Activated T-helper 9 cell treated with anti-CD3 and anti-CD28 coated beads, Interleukin-2, amount 50 U/mL, for 16 hours (primary cell): ENCODE measurements at places on chromosomes 3 and 15.

DNA sequence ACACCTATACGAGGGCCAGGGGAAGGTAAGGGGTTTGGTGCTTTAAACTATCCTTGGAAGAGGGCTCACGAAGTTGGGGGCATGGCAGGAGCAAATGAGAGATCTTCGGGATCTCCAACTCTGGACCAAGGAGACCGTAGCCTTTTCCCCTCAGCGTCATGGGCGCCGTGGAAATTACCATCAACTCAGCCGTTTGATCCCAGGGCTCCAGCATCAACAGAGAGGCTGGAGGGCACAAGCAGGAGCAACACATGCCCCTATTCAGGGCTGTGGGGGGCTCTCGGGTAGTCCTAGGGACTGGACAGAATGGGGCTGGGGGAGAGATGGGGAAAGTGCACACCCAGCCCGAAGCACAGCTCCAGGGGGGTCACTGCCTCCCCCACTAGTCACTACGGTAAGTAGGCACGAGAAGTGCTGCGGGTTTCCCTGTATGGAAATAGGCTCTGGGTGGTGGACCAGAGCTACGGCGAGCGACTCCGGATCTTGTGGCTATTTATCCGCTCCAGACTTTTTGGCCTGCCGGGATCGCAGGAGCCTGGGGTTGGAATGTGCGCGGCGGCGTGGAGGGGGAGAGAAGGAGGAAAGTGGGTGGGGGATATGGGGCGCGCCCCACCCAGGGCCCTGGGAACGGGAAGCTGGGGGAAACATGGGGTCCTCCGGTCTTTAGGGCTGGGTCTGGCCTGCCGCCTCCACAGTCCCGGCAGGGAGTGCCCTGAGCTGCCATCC lies 539 bp upstream of the LAMB2 start:
- no peak for DNase-seq

- no peak for DNase-seq
Observed at GRCh38 chr15:54502416-54503075, 524.3 kb downstream of the UNC13C start.

DNA sequence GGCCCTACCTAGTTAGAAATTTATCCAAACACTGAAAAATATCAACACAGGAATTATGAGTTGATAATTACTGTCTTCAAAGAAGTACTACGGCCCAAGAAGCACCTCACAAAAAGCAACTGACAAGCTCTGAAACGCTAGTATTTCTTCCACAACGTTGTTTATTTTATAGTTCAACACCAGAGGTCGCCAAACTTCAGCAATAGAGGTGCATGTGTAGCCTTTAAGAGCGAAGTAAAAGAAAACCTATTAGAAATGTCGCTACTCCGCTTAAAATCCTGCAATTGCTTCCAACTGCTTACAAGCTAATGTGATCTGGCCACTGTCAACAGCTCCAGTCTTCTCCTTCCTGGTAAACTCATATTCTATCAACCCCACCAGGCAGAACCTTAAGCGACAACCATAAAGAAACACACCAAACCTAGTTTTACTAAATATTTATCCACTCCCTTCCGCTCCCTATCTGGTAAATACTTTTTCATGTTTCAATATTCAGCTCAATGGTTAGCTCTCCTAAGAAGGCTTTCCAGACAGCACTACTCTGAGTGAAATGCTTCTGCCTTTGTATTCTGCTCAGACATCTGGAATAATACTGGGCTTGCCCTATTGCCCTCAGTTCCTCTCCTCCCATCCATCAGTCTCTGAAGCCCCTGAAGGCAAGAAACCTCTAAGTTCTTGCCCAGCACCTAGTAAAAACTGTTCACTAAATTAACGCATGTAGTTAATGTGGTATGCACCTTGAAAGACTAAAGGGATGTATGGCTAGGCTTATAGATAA lies 110.2 kb downstream of the NR1I2 start:
- DNase-seq, result no peak

DNA sequence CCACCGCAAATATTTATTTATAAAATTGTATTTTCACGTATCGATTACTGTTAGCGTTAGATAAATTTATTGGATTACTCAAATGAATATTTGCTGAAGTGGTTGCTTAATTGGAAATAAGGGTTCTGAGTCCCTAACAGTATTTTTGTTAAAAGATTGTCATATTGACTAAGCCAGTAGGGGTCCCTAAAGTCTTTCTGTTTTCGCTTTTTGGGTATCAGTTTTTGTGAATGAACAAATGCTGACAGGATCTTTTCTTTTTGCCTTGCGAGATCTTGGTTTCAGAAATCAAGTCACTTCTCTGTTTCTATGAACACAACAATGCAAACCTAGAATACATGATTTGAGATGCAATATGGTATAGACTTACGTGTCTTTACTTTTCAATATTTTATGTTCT lies 7.1 kb downstream of the RAD51 start:
- no peak for DNase-seq

GRCh38 chr3:189298469-189299375 lies 127.0 kb downstream of the TPRG1 start:
- no peak for DNase-seq

DNA sequence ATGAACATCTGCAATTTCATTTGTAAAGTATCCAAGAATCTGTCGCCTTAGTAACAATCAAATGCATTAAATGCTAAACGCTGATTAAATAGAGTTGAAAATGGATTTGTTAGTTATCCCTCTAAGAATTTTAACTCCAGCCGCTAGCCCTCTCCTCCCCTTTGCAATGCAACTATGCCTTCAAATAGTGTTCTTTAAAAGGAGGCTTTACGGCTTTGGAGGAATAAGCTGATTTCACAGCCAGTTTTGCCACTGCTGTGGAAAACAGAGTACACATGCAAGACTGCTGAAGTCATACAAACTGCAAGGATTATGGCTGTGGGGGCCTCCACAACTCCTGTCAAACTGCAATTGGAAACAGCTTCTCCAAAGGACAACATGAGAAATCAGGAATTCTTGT lies 89.2 kb downstream of the CERS3 start:
- DNase-seq, result no peak

- DNase-seq, result no peak
Observed at GRCh38 chr15:58267051-58267450, 128.9 kb downstream of the AQP9 start.

DNA sequence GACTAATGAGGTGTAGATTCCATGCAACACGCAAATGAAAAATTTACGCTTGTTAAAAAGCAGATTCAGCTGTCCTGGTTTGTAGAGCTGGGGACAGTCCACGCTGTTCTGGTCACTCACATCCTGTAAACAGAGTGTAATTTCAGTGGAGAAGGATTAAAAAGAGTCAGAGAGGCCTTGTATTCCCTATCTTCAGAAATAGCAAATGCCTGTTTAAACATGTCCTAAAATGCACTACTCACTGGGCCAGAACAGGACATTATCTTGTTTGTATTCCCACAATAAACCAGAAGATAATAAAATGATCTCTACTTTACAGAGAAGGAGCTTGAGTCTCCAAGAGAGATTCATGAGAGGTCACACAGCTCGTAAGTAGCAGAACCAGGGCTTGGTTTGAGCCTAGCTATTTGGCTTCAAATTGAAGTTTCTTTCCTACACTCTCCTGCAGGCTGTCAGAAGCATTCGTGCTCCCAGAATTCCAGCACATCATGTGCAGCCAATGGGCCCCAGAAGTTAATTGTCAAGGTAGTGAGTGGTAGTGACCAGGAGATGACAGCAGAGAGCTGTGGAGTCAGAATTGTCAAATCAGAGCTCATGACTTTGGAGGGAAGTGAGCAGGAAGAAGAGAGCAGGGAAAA lies 242.5 kb downstream of the ATP8B4 start:
- no peak for DNase-seq

GRCh38 chr3:58630076-58630709 lies 36.4 kb downstream of the FAM3D start:
- DNase-seq, result peak; percentile 33

DNA sequence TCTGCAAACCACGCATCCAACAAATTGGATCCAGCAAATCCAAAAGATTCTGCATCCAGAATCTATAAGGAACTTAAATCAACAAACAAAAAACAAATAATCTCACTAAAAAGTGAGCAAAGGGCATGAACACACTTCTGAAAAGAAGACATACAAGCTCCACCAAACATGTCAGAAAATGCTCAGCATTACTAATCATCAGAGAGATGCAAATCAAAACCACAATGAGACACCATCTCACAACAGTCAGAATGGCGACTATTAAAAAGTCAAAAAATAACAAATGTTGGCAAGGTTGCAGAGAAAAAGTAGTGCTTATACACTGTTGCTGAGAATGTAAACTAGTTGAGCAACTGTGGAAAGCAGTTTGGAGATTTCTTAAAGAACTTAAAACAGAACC lies 21.6 kb upstream of the SLC25A36 start:
- DNase-seq, result no peak

DNA sequence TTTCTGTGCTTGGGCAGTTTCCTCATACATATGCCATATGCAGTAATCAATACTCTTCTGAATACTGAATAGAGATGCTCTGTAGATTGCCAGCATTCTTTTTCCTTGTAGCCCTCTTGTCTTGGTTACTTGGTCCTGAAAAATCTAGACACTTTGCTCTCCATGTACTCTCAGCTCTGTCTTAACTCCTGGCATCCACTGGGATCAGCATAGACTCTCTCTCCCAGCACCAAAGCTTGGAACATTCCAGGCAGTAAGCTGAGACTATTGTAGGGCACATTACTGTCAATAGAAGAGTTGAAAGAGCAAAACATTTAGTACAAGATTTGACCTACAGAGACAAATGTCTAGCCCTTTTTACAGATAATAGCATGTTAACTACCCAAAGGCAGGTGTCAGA lies 1100.3 kb downstream of the TBL1XR1 start:
- no peak for DNase-seq

DNA sequence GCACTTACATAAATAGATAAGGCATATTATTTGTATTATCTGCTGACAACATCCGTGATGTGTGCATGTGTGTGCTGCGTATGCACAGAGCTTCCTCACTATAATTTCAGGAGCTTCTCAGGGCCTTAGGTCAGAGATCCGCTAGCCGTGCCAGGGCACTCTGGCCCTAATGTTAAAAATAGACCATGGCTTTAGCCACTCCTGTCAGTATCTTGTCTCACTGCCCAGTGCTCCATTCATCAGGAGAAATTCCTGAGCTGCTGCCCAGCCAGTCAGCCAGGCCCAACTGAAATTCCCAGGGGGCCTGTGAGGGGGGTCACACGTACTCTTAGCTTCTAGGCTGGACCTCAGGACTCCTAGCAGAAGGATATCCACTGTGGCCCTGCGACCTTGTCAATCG lies 70.0 kb upstream of the ABHD2 start:
- no peak for DNase-seq

DNA sequence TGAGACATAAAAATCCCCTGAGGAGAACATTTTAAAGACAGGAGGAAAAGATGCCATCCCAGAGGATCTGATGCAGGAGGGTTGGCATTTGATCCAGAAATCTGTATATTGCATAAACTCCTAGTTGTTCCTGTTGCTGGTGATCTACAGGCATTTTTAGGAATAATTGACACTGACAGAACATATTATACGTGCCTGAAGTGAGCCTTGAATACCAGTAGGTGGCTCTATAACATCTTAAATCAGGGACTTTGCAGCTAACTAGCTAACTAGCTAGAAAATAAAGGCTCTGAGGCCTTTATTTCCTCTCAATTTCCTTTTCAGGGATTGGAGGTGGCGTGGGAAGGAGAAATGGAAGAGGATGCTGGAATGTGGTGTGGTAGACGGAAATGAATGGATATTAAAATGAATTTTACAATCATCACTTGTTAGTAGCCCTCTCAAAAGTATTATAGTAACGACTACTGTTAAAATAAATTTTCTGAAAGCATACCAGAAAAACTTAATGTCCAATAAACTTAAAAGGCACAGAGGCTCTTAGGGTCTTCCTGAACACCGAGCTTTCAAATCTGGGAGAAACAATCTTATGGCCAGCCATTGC lies 73.8 kb upstream of the ZBED2 start:
- no peak for DNase-seq

GRCh38 chr3:55000953-55001352 lies 73.1 kb upstream of the LRTM1 start:
- no peak for DNase-seq

DNA sequence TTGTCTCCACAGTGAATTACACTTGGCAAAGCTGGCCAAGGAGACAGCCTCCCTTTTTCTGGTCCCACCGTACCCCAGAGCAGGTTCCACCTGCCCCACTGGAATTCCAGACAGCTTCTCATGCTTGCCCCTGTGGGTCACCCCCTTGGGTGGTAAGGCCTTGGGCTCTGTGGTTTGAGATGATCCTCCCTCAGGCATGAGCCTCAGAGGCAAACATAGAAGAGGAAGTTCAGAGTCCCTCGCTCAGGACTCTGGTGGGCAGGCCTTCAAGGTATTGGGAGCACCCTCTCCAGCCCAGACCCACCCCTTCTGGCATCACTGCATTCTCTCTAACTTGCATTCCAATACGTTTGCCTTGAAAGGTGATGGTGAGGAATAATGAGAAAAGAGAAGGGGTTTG lies 17.6 kb upstream of the UBA7 start:
- DNase-seq, result no peak

- DNase-seq, result no peak
Observed at GRCh38 chr3:4340077-4340410, 36.9 kb downstream of the SETMAR start.

GRCh38 chr15:89143503-89144162 lies 55.4 kb downstream of the ABHD2 start:
- DNase-seq, result no peak

GRCh38 chr3:168044049-168044448 lies 51.7 kb downstream of the GOLIM4 start:
- DNase-seq, result no peak

DNA sequence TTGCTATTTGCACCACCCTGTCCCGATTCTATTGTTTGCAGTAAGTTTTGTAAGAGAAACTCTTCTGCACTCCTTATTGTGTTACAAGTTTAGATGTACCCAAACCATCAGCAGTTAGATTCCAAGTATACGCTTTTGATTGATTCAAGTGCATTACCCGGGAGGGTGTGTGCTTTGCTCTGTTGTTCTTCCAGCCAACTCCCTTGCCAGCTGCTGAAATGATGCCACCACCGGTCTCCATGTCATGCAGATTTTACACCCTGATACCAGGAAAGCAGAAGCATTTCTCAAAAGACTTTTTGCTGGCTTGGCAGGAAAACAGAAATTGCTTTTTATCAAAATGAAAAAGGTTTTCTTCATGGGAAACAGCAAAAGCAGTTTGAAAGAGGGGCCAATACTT lies 1006.6 kb upstream of the CFAP20DC start:
- no peak for DNase-seq

DNA sequence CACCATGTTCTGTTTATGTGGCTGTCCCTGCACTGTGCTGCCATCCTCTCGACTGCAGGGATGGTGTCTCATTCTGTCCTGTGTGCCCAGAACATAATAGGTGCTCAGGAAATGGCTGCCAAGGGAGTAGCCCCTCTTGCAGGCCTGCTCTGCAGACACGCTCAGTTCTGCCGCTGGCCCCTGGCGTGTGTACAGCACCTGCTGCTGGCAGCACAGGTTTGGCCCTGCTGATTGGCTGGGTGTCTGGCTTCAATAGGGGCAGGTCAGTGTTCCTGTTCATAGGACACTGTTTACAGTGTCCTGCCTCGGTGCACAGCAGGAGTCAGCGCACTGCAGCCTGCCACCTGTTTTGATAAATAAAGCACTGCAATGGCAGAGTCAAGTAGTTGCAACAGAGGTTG lies 146.9 kb downstream of the DNAJB8 start:
- DNase-seq, result no peak

- DNase-seq, result peak; percentile 55
Observed at GRCh38 chr3:186614597-186615483, 2.0 kb downstream of the AHSG start.
